ENCODE measurements at places on chromosomes 4 and X. TPM values are rescaled to one million over a fixed set of nuclear protein-coding genes. Genes with fewer than 3 reads are reported as not detected.

Gene LNX1
- total RNA-seq, result 0.86 TPM

Gene ALB
- not detected for total RNA-seq

Gene RNF175
- total RNA-seq, result not detected

Gene XAGE1B
- not detected for total RNA-seq

Gene PFKFB1
- not detected for total RNA-seq

Gene RENBP
- total RNA-seq, result 6.6 TPM

Gene CPLX1
- total RNA-seq, result not detected

Gene VEGFD
- 0.14 TPM for total RNA-seq

Gene NSG1
- total RNA-seq, result 1.3 TPM

Gene SH3BP2
- 25.4 TPM for total RNA-seq

Gene TLR1
- 0.44 TPM for total RNA-seq

Gene CLDN22
- total RNA-seq, result not detected

Gene SULT1E1
- not detected for total RNA-seq

Gene LUZP4
- not detected for total RNA-seq

Gene FAM13A
- total RNA-seq, result 18.2 TPM

Gene MAB21L2
- total RNA-seq, result not detected

Gene GAGE12H
- not detected for total RNA-seq

Gene ART3
- total RNA-seq, result not detected

Gene EFNB1
- 12.3 TPM for total RNA-seq

Gene HS3ST1
- 1.1 TPM for total RNA-seq

Gene CASP6
- total RNA-seq, result 7.4 TPM

Gene CFAP99
- total RNA-seq, result under 0.01 TPM

Gene EXOC1L
- not detected for total RNA-seq

Gene STS
- 3.3 TPM for total RNA-seq

Gene PDGFRA
- 178 TPM for total RNA-seq

Gene RTL3
- not detected for total RNA-seq

Gene FGFBP2
- total RNA-seq, result not detected

Gene PASD1
- total RNA-seq, result not detected

Gene SLC26A1
- total RNA-seq, result 0.22 TPM

Gene MGST2
- 12.6 TPM for total RNA-seq

Gene CT47B1
- total RNA-seq, result not detected

Gene MEPE
- not detected for total RNA-seq

Gene RGN
- 1.1 TPM for total RNA-seq

Gene PCDH18
- total RNA-seq, result 33.5 TPM

Gene MAGEA4
- total RNA-seq, result not detected

Gene LONRF3
- 0.57 TPM for total RNA-seq

Gene PF4V1
- 0.57 TPM for total RNA-seq

Gene PLP1
- total RNA-seq, result not detected

Gene TLR8
- not detected for total RNA-seq

Gene SLC10A6
- not detected for total RNA-seq

Gene TLL1
- total RNA-seq, result 0.22 TPM

Gene TEX11
- total RNA-seq, result not detected

Gene RNF150
- 1.1 TPM for total RNA-seq

Gene DAPP1
- total RNA-seq, result not detected

Gene PAGE2
- not detected for total RNA-seq

Gene IDS
- total RNA-seq, result 85.2 TPM

Gene PAGE1
- total RNA-seq, result not detected

Gene C1QTNF7
- 0.22 TPM for total RNA-seq

Gene ADH1C
- not detected for total RNA-seq

Gene POU4F2
- not detected for total RNA-seq

All from placental pericyte (primary cell).